ENCODE measurements at places on chromosomes 7 and 10.

GRCh38 chr7:49398746-49399145, 374.7 kb upstream of the VWC2 start:
- no peak for DNase-seq

DNA sequence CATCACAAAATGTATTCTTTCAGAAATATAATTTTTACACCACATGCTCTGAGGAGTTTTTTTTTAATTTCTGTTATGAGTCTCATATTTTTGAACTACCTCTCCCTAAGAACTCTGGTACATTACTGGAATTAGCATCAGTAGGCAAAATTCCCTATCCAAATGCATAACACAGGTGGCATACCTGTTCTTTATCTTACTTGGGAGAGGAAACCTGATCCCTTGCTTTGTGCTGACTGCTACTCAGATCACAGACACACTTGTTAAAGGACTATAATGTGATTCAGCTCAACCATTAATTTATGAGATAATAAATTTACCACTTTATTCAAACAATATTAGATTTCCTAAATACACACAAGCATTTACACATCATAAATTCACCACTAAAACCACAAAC, 617.2 kb downstream of the GRM8 start:
- no peak for DNase-seq

GRCh38 chr7:117157241-117158209, 165.3 kb downstream of the WNT2 start:
- no peak for DNase-seq

GRCh38 chr10:95236068-95236903, 42.2 kb downstream of the ACSM6 start:
- DNase-seq = no peak

GRCh38 chr10:97407211-97407951, 6.2 kb upstream of the RRP12 start:
- DNase-seq = peak; percentile 65

- DNase-seq = no peak
Measured at GRCh38 chr7:25770670-25771069, 381.3 kb upstream of the NFE2L3 start.

DNA sequence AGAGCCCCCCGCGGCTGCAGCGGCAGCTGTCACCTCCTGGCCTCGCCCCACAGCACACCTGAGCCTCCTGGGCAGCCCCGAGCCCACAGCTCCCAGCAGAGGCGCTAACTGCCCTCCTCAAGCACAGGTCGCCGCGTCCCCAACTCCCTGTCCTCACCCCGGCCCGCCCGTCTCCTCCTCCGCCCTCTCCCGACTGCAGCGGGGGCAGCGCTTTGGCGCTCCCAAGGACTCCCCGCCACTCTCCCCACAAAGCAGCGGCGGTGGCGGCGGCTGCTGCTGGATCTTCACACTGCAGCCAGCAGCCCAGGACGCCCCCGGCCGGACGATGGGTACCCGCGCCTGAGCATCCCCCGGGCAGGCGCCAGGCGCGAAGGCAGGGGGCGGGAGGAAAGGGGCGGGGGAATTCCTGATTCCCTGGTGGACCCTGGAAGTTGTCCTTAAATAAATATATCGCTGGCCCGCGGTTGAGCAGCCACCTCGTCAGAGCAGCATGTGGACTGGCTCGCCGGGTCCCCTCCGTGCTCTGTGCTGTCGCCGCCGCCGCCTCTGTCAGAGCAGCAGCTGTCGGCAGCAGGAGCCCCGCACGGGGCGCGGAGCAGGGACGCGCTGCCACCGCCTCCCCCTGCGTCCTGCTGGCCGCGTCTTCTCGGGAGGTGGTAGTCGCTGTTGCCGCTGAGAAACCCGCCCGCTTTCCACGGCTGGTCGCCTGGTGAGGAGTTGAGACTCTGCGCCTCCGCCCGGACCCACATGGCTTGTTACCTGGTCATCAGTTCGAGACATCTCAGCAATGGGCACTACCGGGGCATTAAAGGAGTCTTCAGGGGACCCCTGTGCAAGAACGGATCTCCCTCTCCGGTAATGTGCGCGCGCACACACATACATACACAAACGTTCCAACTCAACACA, at the start of gene ZNF804B:
Gene ZNF804B, plus strand, starts transcription at position 471 of the 906 bp plus-strand sequence. Its CDS starts 277 bp downstream, at position 748.
- no peak for DNase-seq
